ENCODE measurements at places on chromosomes 6 and 20.
A peak's percentile ranks its signal among the peaks of the same experiment; 100 is the strongest.

DNA sequence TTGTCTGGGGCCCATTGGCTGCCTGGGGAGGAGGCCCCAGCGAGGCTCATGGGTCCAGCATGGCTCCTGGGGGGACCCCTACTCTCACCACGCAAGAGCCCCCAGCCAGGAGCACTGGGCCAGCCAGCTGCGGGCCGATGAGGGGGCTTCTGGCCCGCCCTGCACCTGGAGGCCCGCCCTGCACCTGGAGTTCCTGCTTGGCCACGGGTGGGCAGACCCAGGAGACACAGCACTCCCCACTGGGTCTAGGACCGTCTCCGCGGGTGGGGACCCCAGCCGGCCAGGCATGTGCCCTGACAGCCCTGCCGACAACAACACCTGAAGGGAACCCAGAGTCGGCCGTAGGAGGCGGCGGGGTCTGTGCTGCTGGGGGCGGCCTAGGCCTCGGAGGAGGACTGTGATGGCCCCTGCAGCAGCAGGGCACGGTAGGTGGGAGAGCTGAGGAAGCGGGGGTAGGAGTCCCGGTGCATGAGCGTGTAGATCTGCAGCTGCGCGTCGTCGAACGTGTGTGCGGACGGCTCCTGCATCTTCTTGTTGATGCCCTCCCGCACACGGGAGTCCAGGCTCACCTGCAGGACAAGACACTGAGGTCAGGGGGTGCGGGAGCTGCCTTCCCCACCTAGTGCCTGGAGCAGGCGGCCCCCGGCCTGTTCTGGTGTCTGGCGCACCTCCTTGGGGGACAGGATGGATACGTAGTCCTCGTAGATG, 5.7 kb downstream of the RGS19 start:
- DNase-seq = no peak

DNA sequence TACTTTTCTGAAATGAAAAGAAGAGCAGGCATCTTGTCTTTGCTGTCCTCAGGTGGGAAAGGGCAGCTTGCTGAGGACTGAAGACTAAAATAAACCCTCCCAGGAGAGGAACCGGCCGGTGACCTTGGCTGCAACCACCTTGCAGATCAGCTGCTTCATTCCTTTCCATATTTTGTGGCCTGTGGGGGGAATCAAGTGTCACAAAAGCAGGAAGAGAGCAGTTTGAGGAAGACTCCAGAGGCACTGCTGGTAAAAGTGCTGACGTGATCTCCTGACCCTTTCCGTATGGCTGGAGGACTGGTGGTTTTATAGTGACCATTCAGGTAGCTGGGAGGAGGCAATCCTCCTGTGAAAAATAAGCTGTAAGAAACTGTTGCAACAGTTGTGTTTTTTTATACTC, 157.0 kb downstream of the PLCB4 start:
- DNase-seq = no peak

- no peak for DNase-seq
Observed at GRCh38 chr6:55327169-55327568, at the start of gene GFRAL. GFRAL (plus strand) TSS chr6:55327469; CDS start chr6:55327555, 86 bp downstream.

GRCh38 chr6:131059486-131059885, 3.6 kb downstream of the EPB41L2 start:
- no peak for DNase-seq

DNA sequence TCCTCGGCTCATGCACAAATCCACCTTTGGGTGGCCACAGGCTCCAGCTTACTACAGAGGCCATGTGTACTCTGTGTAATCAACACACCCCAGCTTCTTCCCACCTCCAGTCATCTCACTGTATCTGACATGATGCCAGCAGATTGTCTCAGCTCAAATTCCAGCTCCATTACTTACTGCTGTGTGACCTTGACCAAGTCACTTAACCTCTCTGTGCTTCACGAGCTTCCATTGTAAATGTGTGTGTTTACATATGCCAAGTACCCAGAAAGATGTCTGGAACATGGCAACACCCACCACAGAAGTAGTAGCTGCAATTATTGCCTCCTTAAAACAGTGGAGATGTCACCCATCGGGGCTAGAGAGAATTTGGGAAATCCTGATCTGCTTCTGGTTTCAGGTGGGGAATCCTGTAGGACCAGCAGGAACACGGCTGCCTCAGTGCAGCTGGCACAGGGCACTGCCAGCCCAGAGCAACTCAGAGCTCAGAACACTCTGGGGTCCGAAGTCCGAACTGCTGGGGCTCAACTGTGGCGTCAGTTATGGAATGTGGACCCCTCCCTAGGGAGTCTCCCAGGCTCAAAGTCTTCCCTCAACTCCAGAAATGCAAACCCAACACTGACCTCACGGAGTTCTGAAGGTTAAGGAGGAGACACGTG, 21.2 kb upstream of the HLA-B start:
- no peak for DNase-seq

GRCh38 chr6:150527100-150527499, 72.6 kb upstream of the PLEKHG1 start:
- peak; percentile 21 for DNase-seq

GRCh38 chr6:63734923-63735322, 99.3 kb downstream of the PHF3 start:
- DNase-seq = no peak

GRCh38 chr6:97677626-97678025, 394.6 kb upstream of the MMS22L start:
- no peak for DNase-seq

Data from H4 (cell line).